ENCODE measurements at places on chromosomes 4 and X. TPM values are rescaled to one million over a fixed set of nuclear protein-coding genes. Genes with fewer than 3 reads are reported as not detected.

TRIML2 gene
- total RNA-seq: not detected

ZCCHC4 gene
- total RNA-seq: 10.4 TPM

PCDH10 gene
- total RNA-seq: 2.2 TPM

TCEAL6 gene
- total RNA-seq: not detected

CT47A7 gene
- total RNA-seq: not detected

RNF212 gene
- total RNA-seq: 0.30 TPM

C4orf54 gene
- total RNA-seq: not detected

HS6ST2 gene
- total RNA-seq: 1.5 TPM

TMEM47 gene
- total RNA-seq: 25.7 TPM

ARMCX6 gene
- total RNA-seq: 30.3 TPM

EXOC1L gene
- total RNA-seq: not detected

EDA gene
- total RNA-seq: 0.34 TPM

RIPPLY1 gene
- total RNA-seq: not detected

JADE3 gene
- 1.6 TPM for total RNA-seq

RTL9 gene
- 0.30 TPM for total RNA-seq

TRAM1L1 gene
- 3.9 TPM for total RNA-seq

PWWP3B gene
- 0.15 TPM for total RNA-seq

TBCK gene
- total RNA-seq: 13.6 TPM

TCEAL5 gene
- not detected for total RNA-seq

VCX2 gene
- total RNA-seq: not detected

ODAPH gene
- not detected for total RNA-seq

MAGEB16 gene
- total RNA-seq: not detected

CCKAR gene
- total RNA-seq: not detected

LDOC1 gene
- total RNA-seq: 17.0 TPM

GAGE1 gene
- not detected for total RNA-seq

MAGEA12 gene
- not detected for total RNA-seq

TAF7L gene
- total RNA-seq: 0.17 TPM

MGST2 gene
- total RNA-seq: 16.3 TPM

Measured in bronchus fibroblast of lung (primary cell).